Esophagus squamous epithelium (tissue), 5 donors: ENCODE measurements at places on chromosomes 11 and 22. TPM values are rescaled to one million over a fixed set of nuclear protein-coding genes. Genes with fewer than 3 reads are reported as not detected.

MS4A4E gene
- 4.2 TPM for total RNA-seq

TMEM121B gene
- 0.18 TPM for total RNA-seq

TRIM34 gene
- 7.4 TPM for total RNA-seq

DLG2 gene
- total RNA-seq: 13.2 TPM

PLAAT3 gene
- 0.57 TPM for total RNA-seq
